ENCODE measurements at places on chromosomes 7 and 10.

- DNase-seq, result no peak
These were observed 77.0 kb downstream of the ADCYAP1R1 start for GRCh38 chr7:31129067-31129466.

- DNase-seq, result no peak
These were observed 404.1 kb upstream of the LRGUK start for GRCh38 chr7:133723044-133723443.

DNA sequence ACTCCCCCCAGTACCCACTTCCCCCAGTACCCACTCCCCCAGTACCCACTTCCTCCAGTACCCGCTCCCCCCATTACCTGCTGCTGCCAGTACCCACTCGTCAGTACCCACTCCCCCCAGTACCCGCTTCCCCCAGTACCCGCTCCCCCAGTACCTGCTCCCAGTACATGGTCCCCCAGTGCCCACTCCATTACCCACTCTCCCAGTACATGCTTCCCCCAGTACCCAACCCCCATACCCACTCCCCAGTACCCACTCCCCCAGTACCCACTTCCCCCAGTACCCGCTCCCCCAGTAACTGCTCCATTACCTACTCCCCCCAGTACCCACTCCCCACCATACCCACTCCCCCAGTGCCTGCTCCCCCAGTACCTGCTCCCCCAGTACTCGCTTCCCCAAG, 550.6 kb downstream of the DNAJB6 start:
- DNase-seq, result no peak

DNA sequence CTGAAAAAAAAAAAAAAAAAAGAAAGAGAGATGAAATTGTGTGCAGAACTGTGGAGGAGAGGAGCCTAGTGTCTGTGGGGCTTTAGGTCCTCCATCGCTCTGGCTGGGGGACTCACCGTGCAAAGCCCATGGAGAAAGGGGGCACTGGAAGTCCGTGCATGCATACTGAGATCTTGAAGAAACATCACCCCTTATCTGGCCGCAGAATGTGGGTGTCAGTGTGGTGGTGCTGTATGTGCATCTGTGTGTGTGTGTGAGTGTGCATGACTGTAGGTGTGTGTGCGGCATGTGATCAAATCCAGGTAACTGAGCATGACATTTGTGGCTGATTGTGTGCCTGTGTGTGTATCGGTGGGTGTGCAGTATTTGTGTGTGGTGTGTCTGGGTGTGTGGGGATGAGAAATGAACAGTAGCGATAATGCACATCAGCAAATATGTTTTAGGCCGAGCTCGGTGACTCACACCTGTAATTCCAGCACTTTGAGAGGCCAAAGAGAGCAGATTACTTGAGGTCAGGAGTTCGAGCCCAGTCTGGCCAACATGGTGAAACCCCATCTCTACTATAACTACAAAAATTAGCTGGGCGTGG, 8.8 kb upstream of the CLDN3 start:
- DNase-seq, result no peak

DNA sequence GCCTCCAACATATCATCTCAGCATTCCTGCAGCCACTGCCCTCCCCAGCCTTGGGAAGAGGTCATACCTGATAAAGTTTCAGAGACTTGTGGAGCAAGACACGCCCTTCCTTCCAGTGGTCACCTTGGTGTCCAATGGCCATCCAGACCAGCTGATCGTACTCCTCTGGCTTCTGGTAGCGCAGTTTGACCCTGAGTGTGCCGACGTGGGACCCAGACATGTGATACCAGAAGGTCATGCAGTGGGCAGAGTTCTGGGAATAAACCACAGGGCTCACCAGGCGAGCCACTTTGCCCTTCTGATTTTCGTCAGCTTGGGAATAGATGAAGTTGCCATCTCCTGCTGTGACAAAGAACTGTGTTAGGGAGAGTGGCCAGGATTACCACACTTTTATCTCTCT, 148.3 kb downstream of the NRP1 start:
- DNase-seq, result no peak

DNA sequence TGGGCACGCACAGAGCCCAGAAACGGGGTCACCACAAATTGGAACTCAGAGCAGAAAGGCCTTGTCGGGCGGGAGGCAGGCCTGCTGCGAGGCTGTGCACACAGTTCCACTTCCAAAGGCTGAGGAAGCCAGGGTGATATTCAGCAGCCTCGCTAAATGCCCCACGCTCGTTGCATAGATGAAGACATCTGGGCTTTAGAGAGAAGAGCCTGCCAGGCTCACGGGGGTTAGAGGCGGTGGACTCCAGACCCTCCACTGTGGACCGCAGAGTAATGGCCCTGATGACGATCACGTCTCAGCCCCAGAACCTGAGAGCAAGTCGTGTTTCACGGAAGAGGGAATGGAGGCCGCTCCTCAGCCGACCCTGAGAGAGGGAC, 104.2 kb downstream of the DNAJB6 start:
- no peak for DNase-seq

DNA sequence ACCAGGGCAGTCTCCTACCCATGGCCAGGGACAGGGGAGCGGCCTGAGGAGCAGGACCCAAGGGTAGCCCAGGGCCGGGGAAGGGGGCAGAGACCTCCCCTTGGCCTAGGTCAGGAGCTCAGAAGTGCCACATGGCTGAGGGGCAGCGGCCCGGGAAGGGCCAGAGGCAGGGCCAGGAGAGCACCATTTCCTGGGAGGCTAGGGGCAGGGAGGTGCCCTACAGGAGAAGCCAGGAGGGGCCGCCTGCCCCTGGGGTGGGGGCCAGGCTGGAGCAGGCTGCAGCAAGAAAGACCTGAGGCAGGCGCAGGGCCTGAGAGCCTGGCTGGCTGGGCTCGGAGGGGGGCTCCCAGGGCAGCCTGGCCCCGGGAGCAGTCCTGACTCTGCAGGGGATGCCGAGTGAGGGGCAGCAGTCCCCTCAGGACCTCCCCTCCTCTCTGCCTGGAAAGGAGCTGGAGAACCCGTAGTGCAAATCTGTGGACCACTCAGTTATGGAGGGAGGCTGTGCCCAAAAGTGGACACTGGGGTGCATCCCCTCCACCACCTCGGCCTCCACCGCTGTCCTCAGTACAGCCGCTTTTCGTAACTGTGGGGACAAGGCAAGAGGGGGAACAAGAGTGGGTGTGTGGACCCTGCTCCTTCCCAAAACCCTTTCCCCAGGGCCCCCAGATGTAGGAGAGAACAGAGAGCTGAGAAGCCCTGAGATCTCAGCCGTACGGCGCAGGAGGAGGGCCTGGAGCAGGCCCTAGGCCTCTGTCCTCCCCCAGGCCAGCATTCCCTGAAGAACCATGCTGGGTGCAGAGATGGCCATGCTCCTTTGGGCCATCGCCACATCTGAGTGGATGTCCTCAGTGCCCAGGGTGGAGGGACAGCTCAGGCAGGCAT, 17.1 kb downstream of the IMPDH1 start:
- DNase-seq, result no peak

DNA sequence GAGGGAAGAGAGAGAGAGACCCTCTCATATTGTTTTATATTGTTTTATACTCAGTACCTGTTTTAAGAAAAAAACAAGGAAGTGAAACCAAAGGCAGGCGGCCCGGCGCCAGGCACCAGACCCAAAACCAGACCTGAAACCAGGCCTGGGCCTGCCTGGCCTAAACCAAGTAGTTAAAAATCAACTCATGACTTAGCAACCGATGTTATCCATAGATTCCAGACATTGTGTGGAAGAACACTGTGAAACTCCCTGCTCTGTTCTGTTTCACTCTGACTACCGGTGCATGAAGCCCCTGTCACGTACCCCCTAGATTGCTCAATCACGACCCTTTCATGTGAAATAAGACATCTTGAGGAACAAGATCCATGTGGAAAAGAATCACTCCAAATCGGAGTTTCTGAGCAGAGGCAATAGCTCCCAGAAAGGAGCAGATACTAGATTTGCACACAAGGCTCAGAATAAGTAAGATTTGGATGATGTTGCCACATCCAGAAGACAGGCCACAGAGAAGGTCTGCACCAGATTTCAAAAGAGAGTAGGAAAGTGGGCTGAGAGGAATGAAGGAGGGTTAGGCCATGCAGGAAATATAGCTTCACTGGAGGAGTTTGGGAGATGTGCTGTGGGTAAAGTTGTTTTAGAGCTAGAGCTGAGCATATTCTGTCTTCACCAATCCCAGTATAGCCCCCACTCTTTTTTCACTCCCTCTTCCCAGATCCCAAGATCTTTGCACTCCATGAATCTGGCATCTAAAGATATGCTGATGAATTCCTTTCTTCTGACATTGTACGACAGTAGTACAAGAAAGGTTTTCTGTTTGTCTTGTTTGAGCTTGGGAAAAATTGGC, 8.8 kb upstream of the ZNF248 start:
- DNase-seq, result peak; percentile 1

DNA sequence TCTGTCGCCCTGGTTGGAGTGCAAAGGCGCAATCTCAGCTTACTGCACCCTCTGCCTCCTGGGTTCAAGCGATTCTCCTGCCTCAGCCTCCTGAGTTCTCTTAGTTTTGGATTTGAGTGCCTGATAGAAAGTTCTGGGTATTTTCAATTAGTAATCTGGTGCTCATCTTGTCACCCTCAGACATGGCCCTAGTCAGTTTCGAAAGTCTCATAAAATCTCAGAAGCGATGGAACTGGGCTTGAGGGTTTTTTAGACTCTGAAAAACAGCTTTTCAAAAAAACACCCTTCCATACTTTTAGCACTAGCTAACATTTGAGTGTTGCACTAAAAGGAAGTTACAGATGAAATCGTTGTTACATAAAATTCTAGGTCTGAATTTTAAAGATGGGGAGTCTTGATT, 9.4 kb upstream of the PIP4K2A start:
- DNase-seq, result no peak

- no peak for DNase-seq
These were observed 21.3 kb downstream of the TSPAN15 start for GRCh38 chr10:69472544-69472943.

DNA sequence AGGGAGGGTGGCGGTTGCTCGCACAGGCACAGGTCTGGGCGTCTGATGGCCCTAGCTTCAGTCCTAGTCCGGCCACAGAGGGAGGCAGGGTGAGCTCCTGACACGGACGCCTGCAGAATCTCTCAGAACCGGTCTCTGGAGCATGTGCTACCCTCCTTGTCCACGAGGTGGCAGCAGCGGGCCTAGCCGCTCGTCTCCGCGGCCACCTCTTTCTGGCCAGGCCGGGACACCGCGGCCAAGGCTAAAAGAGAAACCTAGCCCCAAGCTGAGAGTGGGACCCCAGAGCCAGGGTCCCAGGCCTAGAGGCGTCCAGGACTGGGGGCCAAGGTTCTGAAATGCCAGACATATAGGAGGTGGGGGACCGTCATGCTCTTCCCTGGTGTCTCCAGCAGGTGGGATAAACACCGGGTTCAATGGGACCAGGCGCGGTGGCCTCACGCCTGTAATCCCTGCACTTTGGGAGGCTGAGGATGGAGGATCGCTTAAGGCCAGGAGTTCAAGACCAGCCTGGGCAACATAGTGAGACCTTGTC, 3.2 kb upstream of the LAT2 start:
- DNase-seq, result peak; percentile 61

DNA sequence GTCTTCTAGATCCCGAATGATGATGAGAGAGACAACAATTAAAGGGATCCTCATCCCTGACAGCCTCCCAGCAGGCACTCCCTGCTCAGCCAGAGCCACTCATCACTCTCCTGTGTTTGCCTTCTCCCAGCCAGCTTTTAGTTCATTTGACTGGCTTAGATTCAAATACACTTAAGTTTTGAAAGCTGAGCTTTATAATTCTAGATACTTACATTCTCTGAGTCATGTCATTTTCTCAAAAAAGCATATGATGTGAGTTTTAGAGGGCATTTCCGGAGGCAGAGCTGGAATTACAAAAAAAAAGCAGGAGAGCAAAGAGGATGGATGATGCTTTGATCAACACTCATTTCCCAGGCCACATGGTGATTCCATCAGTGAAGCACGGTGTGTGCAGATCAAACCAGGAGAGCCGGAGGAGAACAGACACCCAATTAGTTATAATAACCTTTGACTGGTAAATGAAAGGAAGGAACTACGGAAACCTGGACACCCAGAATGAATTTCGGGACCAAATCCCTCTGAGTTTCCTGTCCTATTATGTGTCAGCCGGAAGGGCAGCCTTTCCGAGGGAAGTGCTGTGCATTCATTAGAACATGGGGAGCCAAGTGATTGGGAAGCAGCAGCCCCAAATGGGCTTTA, 81.5 kb upstream of the HPS1 start:
- peak; percentile 77 for DNase-seq

DNA sequence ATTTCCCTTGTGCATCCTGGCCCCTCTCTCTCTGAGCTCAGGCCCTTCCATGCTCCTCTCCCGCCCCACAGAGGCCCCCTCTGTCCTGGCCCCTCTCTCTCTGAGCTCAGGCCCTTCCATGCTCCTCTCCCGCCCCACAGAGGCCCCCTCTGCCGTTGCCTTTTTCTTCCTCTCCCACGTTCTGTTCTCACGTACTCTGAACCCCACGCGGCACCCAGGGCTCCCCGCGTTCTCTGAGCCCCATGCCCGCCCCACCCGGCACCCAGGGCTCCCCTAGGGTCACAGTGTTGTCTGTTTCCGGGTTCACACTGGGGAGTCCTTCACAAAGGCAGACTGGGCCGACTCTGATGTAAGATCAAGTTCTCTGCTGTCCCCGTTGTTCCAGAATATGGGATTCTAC, 336.8 kb downstream of the DNAJB6 start:
- no peak for DNase-seq
